Fibroblast of skin of back (primary cell): ENCODE measurements at places on chromosomes 2 and 18.

DNA sequence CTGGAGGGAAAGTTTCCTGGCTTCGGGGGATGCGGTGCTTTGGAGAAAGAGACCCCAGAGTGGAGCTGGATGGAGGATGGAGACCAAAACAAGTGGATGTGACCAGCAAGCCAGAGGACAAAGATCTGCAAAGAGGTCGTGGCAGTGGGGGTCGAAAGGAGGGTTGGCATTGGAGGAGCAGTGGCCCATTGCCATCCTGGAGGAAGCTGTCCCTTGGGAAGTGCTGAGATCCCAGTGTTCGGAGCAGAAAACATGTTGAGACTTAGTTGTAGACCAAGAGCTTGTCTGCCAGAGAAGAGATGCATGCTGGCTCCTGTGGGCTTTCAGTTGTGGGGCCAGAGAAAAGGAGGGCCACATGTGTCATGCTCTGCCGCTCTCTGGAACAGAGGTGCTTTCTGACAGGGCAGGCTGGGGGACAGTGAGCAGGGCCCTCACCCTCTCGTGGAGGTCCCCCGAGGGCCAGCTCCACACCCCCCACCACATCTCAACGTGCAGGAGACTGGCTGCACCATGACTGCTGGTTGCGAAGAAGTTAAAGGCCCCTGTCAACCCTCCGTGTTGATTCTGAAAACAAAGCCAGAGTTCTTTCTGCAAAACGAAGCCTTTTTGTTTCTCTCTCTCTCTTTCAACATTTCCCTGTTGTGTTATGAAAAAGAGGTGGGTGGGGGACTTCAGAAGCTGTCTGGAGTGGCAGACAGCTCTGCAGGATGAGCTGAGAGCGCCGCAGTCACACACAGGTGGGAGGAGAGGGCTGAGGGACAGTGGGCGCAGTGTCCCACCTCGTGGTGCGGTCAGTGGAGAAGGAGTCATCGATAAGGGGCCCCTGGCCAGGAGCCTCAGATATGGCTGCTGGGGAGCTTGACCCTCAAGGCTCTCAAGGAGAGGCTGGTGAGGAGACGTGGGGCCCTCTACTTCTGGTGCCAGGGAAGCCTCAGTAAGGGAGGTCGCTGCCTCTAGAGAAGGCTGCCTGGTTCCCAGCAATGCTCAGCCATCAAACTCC lies 77.6 kb upstream of the BCL2L11 start:
- DNase-seq: no peak

DNA sequence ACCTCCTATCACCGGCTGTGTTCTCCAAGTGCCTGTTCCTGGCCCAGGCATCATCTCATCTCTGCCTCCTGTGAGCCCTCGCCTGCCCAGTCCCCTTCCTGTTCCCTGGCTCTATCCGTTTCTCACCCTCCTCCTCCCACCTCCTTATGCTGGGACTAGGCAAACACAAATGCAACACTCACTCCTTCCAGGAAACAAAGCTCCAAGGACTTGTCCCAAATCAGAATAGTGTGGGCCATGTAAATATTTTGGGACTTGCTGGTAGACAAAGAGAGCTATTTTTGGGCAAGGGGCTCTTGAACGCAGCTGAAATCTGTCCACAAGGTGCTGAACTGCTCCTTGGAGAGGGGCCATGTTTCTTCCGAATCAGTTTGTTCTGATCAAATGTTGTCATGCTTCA lies 25.3 kb downstream of the MBP start:
- no peak for DNase-seq

GRCh38 chr2:178993788-178994187 lies 56.1 kb downstream of the CCDC141 start:
- no peak for DNase-seq

- no peak for DNase-seq
Observed at GRCh38 chr2:33064349-33064801, 117.6 kb downstream of the LTBP1 start.

DNA sequence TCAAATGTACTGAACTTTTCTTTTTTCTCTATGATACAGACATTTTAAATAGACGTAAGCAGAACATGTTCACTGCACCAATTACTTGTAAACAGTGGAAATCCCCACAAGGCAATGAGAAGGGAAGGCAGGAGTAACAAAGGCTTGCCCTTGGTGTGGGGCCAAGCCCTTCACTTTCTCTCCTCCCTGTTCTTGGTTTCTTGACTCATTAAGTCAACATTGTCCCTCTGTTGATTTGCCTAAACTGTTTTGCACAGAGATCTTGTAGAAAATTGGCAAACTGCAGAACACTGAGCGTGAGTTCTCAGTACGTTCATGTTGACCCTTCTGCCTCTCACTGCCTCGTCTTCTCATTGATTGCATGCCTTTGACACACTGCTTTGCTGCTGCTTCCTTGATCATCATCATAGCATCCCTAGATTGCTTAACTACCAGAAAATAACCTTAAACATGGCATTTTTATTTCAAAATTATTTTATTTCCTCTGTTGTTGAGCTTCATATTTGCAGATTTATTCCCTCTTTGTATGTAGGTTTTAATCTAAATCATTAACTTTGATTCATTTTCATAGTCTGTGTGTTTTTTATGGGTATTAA lies 257.7 kb downstream of the PTGR3 start:
- peak; percentile 87 for DNase-seq

GRCh38 chr2:126616606-126617069 lies 39.3 kb upstream of the GYPC start:
- DNase-seq: no peak

- no peak for DNase-seq
Observed at GRCh38 chr2:110639972-110640371, 37.9 kb downstream of the BUB1 start.

DNA sequence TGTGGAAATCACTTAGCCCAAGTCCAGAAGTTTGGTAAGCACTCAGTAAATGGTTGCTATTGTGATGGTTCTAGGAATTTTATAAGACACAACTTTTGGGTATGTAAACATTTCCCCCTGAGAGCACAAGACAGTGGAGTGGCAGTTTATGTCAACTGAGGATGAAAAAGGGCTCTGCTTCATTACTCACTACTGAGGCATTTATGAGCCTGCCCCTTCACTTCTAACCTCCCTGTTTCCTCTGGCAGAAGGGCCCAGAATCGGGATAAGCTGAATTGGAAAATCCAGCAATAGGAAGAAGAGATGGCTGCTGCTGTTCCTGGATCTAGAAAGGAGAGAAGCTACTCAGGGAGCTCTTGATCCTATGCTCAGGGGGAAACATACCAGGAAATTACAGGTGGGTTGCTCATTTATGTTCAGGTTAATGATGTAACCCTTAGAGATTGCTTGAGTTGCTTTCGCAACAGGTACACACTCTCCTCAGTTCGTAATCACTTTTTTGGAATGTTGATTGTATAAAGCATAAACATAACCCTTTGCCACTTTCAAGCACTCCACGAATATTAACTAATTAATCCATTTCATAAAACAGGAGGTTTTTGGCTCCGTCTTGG lies 46.3 kb downstream of the ADCYAP1 start:
- no peak for DNase-seq

GRCh38 chr2:25279091-25279651 lies 62.6 kb downstream of the DNMT3A start:
- DNase-seq: no peak

DNA sequence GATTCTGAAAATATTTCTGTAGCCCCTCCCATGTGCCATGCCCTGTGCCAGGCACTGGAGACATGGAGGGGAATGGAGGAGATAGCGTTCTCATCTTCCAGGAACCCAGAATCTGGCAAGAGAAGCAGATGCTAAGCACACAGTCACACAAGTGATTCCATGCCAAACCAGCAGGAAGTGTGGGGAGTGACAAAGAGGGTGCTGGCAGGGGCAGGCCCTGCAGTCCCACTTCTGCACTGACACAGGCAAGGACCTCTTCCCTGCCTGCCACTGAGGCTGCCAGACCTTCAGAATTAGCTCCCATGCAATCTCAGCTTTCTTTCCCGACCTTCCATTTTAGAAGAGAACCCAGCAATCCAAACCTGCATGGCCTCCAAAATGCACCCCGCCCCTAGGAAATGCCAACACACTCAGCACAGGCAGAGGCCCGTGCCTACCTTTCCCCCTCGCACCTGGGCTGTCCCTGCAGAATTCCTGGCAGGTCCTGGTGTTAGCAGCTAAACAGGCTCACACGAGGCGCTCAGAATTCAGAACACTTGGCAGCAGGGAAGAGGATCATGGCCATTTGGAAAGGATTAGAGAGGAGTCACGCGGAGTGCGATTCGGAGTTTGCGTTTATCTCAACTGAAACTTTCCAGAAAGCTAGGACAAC lies 155.3 kb downstream of the MSH2 start:
- DNase-seq: no peak

GRCh38 chr2:43123028-43123427 lies 103.4 kb downstream of the ZFP36L2 start:
- no peak for DNase-seq

GRCh38 chr18:50928551-50928950 lies 39.3 kb upstream of the ELAC1 start:
- DNase-seq: peak; percentile 7

GRCh38 chr18:25896956-25897355 lies 193.5 kb downstream of the SS18 start:
- no peak for DNase-seq
